Activated CD4-positive, alpha-beta T cell treated with anti-CD3 and anti-CD28 coated beads, Interleukin-2, amount 10 ng/mL, durations not matched to agents 24 days and 14 days (primary cell): ENCODE measurements at places on chromosomes 12 and 14.

GRCh38 chr12:105384916-105385535 is 54.5 kb downstream of the C12orf75 start:
- DNase-seq = no peak

DNA sequence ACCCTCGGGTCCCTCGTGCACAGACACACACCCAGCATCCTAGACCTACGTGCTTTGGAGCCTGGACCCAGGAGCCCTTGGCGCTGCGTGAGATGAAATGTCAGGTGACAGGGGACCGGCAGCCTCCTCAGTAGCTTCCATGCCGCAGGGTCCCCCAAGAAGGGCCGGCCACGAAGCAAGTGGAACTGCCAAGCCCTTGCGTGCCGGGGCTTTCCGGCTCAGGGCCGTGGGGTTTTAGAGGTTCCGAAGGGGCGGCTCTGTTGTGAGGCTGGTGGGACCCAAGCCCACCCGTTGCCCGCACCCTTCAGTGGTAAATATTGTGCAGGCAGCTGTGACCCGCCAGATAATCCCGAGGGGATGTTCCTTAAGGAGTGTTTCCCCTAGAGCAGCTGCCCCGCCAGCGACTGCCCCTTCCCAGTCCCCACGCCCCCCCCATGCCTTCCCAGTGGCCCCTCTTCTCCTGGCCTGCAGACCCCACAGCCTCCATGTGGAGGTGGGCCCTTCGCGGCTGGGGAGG is 133.7 kb downstream of the ADGRD1 start:
- no peak for DNase-seq

GRCh38 chr14:100375266-100375962 is 52.3 kb downstream of the SLC25A47 start:
- peak; percentile 91 for DNase-seq

GRCh38 chr14:23186913-23187654 is 3.6 kb upstream of the SLC7A8 start:
- peak; percentile 70 for DNase-seq

GRCh38 chr14:24233538-24233866 is 773 bp downstream of the GMPR2 start:
- no peak for DNase-seq

- no peak for DNase-seq
Measured at GRCh38 chr12:69324797-69325466, 23.2 kb upstream of the LYZ start.

DNA sequence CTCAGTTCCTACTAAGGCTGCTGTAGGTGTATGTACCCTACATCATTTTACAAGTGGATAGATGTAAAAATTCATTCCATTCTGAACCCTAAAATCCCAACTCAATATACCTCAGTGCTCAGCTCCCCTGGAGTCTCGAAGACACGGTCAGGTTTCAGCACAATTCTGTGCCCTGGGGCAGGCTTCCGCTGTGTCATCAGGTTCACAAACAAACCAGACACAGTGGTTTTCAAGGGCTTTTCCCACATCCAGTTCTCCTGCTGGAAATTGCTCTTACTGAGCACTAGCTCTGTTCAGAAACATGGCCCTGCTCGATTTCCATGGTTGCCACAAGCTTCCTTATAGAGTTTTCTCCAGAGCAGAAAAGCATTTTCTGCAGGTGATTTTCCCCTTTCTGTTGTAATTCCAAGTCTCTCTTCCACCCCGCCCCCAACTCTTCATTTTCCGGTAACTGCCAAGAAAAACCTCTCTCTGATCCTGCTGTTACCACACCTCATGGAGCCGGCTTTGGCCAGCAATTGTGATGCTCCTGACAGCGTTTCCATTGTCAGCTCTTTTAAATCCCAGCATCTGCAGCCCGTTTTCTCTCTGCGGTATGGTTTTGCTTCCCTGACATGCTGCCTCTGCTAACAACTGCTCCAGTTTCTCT is 483.0 kb upstream of the CCDC196 start:
- no peak for DNase-seq

DNA sequence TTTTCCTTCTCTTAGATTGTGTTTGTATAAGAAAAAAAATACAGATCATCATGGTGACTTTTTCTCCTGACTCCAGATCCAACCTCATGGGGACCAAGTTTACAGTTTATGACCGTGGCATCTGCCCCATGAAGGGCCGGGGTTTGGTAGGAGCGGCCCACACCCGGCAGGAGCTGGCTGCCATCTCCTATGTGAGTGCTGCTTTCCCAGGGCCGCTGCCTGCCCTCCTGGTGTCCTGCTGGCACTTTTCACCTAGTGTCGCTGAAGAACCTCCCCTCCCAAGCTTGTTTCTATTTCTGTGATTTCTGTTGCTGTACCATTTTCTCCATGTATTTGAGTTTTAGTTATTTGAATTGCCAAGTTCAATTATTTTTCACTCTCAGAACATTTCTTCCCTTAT is 24.8 kb upstream of the TEAD4 start:
- DNase-seq = no peak

- no peak for DNase-seq
Measured at GRCh38 chr14:105171004-105171673, 2.6 kb upstream of the JAG2 start.

DNA sequence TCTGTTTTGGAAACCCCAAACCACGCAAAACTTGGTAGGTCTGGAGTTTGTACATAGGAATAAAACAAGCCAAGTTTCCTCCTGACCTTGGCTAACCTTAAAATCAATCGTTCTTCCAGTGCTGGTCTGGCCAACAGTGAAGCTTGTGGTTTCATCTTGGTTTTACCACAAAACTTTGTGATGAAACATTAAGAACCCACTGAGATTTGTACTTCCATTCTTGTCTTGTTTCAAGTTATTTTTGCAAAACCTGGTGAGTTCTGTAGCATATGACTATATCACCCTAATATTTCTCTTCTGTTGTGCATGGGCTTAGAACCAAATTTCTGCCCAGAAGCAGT is 26.4 kb downstream of the SIX1 start:
- no peak for DNase-seq

GRCh38 chr14:23348297-23348655 is 4.4 kb downstream of the SLC22A17 start:
- DNase-seq = no peak

DNA sequence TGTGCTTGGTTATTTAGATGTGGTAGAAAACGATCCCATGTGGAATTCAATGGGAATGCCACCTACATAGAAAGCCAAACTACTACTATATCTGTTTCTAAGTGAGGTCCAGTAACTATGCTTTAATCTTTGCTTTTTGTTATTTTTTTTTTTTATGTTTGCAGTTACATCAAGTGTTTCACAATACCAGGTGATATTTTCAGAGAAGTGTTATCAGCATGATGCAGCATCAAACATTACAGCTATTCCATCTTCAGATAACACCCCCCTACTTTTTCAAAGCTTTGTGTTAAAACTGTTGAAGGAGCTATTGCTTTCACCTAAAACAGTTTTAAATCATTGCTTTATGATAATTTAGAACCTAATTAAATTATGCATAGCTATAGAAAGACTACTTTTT is 163.8 kb upstream of the SLC16A7 start:
- no peak for DNase-seq

DNA sequence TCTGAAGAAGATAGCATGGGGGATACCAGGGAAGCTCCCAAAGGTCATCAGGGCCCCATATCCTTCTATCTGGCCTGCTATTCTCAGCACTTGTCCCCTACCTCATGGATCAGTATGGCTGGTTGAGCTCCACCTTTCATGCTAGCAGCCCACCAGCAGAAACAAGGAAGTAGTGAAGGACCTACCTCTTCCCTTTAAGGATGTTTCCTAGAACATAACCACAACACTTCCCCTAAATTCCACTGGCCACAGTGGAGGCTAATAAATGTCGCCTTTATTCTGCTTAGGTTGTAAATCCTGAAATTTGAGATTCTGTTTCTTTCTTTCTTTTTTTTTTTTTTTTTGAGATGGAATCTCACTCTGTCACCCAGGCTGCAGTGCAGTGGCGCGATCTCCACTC is 128.6 kb upstream of the PARP11 start:
- DNase-seq = no peak

DNA sequence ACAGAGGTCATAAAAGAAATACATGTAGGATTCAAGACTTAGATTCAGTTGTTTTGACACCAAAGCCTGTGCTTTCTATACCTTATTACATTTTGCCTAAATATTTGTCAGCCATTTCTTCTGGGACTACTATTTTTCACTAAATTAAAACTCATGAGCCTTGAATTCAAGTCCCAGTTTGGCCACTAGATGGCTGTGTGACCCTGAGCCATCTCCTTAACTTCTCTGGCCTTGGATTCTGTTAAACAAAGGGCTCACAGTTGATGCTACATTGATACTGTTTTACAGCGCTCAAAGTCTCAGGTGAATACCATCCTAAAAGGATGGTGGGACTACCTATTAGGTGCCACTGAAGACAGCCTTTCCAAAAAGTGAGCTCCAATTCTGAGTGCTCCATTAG is 39.6 kb upstream of the CCDC198 start:
- peak; percentile 57 for DNase-seq

GRCh38 chr12:29287622-29288021 is 93.3 kb downstream of the ERGIC2 start:
- no peak for DNase-seq

GRCh38 chr12:28409892-28410291 is 219.6 kb downstream of the CCDC91 start:
- no peak for DNase-seq

DNA sequence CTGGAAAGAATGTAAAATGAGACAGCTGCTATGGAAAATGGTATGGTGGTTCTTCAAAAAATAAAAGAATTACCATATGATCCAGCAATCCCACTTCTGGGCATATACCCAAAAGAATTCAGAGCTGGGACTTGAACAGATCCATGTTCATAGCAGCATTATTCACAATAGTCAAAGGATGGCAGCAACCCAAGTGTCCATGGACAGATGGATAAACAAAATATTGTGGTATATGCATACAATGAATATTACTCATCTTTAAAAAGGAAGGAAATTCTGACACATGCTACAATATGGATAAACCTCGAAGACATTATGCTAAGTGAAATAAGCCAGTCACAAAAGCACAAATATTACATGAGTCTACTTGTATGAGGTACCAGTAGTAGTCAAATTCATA is 9.1 kb downstream of the RAB2B start:
- DNase-seq = no peak

DNA sequence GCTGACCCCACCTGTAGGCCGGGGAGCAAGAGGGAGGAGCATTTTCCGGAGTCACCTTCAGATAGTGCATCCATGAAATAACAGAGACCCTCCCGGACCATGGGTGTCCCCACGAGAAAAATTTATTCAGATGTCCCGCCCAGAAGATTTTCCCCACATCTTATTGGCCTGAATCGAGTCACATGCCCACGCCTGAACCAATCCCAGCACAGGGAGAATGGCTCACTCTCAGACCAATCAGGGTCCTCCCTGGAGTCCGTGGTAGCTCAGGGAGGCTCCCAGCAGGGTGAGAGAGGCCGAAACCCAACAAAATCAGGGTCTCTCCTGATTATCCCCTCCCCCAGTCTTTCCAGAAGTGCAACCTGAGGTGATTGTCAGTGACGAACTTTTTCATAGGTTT is 16.4 kb upstream of the NCOR2 start:
- DNase-seq = no peak

GRCh38 chr14:64556526-64556925 is 6.8 kb downstream of the PPP1R36 start:
- no peak for DNase-seq

- DNase-seq = no peak
Measured at GRCh38 chr12:80441921-80442320, 2.1 kb upstream of the PTPRQ start.

GRCh38 chr12:125487336-125487735 is 422.1 kb downstream of the AACS start:
- DNase-seq = no peak

GRCh38 chr14:76767681-76768656 is 6.7 kb downstream of the VASH1 start:
- DNase-seq = peak; percentile 91
